ENCODE measurements at places on chromosomes 6 and 20.

GRCh38 chr6:11292594-11293236 is 60.2 kb upstream of the NEDD9 start:
- no peak for DNase-seq

DNA sequence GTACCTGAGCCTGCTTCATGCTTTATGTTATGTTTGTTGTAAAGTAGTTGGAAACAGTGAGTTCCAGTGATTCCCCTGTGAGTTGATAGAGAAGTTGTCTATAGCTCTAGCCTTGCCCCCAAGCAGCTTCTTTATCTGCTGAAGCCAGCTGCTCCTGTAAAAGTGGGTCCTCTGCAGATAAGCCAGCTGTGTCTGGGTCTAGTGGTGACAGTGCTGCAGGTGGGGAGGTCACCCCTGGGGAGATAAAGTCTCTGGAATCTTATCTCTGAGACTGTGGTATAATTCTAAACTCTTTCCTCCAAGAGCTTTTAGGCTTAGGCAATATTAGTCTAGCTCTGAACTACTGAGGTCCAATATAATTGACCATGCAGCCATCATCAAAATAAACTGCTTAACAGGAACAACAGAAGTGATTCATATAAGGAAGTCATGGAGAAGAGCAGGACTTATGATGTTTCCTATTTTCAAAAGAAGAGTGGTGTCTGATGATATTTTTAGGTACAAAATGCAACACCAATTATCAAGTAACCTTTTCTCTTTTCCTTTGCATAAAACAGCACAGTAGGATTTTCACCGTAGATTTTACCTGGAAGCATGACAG is 44.2 kb upstream of the TMEM217 start:
- DNase-seq, result no peak

- no peak for DNase-seq
These were observed 562.3 kb downstream of the DHX35 start for GRCh38 chr20:39524371-39524911.

DNA sequence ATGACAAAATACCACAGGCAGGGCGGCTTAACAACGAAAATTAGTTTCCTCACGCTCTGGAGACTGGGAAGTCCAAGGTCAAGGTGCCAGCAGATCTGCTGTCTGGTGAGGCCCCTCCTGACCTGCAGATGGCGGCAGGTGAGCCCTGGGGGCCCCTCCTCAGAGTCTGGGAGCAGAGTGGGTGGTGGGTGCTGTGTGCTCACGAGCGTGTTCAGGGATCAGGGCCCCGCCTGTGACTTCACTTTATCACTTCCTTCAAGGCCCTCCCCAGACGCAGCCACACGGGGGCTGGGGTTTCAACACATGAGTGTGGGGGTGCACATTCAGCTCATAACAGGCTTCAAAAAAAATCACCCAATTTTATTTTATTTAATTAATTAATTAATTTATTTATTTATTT is 39.3 kb downstream of the SLC2A4RG start:
- DNase-seq, result no peak

- DNase-seq, result peak; percentile 46
These were observed 43.7 kb downstream of the TOP1 start for GRCh38 chr20:41072190-41072863.

DNA sequence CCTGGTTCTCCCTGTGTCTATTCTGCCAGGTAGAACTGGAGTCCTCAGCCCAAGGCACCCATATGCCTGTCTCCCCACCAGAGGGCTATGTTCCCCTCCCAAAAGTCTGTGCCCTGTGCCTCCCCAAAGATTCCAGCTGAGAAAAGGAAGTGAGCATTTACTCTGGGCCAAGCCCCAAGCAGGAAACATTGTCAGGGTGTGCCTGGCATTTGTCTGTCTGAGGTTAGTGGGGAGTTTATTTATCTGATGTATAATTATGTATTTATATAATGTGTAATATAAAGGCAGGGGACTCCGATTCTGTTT is 5.6 kb downstream of the GDF5 start:
- no peak for DNase-seq

- DNase-seq, result no peak
These were observed 173.5 kb downstream of the DLL1 start for GRCh38 chr6:170117111-170117972.

DNA sequence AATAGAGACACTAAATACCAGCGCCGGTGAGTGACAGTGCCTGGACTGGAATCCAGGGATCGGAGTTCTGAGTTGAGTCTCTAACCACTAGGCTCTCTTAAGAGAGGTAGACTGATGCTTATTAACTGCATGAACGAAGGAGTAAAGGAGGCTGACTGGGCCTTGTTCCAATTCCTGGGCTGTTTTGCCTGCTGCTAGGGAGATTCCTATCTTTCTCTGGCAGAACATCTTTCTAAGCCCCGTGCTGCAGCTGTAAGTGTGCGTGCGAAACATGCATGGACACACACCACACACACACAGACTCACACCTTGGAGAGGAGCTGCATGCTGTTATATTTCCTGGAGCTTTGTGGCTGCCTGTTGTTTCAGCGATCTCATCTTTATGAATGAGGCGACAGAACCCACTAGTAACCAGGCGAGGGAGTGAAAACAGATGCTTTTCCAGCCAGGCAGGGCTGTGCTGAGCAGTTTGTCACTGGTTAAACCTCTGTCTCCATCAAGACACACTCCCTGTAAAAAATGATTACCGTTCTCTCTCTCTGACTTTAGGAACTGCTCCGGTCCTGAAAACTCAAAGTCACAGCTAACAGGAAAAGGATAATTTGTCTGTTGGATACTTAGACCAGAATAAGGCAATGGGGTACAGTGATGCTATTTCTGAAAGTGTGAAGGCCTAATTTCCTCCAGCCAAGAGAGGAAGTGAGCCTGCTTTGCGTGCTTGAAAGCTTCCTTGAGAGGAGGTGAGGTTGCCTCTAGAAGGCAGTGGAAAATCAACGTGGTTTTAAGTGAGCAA is 157.4 kb upstream of the ZNF217 start:
- no peak for DNase-seq

- DNase-seq, result no peak
These were observed 30.4 kb downstream of the TXNDC5 start for GRCh38 chr6:7879980-7880717.

GRCh38 chr6:158832026-158832425 is 12.9 kb upstream of the EZR start:
- DNase-seq, result no peak

- no peak for DNase-seq
These were observed 1.6 kb downstream of the DNAJC5 start for GRCh38 chr20:63896264-63897105.

DNA sequence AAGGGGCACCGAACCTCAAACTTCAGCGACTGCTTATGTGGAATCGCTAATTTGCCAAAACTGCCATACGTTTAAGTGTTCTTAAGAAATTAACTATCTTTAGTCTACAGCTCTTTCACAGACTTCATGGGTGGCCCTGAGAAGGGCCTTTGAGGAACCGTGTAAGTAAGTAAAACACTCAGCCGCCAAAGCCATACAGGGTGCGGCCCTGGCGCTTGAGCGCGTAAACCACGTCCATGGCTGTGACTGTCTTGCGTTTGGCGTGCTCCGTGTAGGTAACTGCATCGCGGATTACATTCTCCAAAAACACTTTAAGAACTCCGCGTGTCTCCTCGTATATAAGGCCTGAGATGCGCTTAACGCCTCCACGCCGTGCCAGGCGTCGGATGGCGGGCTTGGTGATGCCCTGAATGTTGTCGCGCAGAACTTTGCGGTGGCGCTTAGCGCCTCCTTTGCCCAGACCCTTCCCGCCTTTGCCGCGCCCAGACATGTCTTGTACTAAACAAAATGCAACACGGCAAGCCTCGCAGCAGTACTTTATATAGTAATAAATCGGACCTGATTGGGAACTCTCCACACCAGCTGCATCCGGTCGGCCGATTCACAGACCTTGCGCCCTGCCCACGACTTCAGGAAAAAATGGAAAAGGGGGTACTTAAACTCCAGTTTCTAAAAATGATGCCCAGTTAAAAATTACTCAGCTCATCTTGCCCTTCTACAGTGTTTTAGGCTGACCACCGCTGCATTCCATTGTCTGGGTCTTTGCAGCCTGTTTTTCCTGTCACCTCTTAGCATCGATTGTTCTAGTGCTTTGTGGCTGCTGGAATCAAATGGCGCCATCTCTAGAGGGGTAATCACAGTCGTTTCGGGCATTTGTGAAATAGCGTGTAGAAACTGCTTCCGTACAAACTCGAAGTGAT is 38.9 kb downstream of the OR2B2 start:
- DNase-seq, result no peak

- DNase-seq, result peak; percentile 57
These were observed 37.1 kb upstream of the PROKR2 start for GRCh38 chr20:5353624-5354496.

DNA sequence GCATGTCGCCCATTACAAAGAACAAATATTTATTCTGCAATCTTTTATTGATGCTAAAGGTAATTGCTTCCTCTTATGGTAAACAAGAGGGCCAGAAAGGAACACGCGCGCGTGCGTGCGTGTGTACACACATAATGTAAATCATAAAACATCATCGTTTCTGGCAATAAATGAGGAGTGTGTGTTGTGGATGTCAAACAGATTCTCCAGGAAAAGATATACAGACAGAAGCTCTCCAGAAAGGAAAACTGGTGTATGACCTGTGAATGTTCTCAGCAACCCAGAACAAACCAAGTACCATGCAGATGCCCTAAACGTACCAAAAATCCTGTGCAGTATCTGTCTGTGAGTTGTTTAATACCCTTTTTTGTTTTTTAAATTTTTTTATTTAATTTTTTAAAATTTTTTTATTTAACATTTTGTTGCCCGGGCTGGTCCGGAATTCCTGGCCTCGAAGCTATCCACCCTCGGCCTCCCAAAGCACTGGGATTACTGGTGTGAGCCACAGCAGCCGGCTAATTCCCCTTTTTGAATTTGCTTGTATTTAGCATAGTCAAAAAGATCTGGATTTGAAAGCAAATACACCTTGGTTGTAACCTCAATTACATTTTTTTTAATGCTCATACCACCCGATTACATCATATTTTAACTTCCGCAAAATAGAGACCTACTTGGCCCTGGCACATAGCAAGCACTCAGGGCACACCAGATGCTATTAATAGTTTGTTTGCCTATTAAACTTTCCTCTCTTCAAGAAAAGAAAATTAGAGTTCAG is 909 bp upstream of the NUDT3 start:
- no peak for DNase-seq

DNA sequence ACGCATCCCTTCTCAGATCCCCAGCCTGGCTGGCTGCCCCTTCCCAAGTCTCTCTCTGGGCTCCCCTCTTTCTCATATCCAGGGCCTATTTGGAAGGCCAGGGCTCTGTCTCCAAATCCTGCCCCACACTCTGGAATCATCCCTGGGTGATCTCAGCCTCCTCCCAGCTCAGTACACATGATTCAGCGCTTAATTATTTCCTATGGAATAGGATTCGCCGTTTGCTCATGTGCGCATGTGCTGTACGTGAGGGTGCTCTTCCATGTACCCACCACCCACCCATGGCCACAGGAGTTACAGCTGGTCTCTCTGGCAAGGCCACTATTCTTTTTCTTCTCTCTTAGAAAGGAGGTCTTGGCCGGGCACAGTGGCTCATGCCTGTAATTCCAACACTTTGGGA is 81.7 kb upstream of the FOXP4 start:
- peak; percentile 86 for DNase-seq

DNA sequence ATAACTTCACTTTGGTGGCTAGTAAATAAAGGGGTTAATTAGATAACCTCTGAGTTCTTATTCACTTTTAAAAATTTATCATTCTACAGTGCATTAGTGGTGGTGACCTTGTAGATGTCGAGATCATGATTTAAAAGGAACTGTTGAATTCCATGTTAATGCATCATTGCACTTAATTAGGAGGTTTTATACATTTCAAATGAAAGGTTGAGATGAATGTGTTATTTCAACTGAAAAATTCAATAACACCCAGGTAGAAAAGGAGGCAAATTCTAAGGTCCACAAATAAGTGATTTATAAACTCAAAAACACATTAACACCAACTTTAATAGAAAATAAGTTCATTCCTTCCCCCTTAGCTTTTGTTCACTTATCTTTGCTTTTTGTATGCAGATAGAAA is 58.3 kb upstream of the TMEM170B start:
- no peak for DNase-seq

DNA sequence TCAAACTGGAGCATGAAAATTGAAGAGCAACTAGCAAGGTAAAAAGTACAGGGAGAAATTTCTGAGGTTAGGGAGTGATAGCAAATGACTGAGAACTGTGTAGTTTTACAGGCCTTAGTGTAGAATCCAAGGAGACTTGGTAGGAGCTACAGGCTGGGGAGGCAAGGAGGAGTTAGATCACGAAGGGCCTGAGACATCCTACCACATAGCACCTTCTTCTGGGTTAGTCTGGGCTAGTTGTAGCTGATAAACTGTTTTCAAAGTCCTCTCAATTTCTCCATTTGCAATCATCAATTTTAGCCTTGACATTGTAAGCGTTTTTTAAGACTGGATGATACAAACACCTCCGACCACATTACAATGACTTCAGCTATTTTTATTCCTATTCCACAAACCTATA is 209.7 kb downstream of the TMEM200A start:
- no peak for DNase-seq

GRCh38 chr20:43448748-43449535 is 8.8 kb upstream of the SRSF6 start:
- peak; percentile 74 for DNase-seq

DNA sequence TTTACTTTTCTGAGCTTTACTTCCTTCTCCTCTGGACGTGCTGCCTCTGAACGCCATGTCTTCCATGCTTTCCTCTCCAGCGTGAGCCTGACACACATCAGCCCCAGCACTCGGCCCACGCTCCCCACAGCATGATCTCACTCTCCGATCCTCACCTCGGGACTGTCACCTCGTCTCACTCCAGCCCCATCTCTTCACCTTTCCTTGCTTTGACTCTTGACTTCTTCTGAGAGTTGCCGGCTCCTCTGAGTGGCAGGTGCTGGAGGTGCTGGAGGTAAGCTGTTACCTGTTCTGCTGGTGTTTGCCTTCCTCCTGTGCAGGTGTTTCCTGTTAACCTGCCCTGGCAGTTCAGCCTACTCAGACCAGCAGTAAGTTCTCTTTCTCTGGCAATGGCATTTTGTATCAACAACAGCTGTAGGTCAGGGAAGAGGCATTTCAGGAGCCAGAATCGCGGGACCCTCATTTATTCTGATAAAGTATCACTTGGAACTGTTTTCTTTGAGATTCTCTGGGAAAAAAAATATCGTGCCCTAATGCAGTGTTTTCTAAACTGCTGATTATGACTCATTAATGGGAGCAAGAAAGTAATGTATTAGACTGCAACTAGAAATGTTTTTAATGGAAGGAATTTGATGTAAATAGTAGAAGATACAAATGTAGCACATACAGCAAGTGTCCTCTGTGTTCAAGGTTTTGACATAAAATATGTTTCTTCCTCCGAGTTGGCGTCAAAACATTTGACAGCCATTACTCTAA is 106.5 kb downstream of the ARID1B start:
- DNase-seq, result no peak

GRCh38 chr6:91694016-91694654 is 1107.3 kb upstream of the MAP3K7 start:
- no peak for DNase-seq

All from urothelium cell line (cell line).